ENCODE measurements at places on chromosomes 12 and 14. TPM values are rescaled to one million over a fixed set of nuclear protein-coding genes. Genes with fewer than 3 reads are reported as not detected.

Gene FBXO33
- total RNA-seq: 11.9 TPM

Gene TMEM119
- total RNA-seq: 0.36 TPM

Gene PRMT5
- 57.9 TPM for total RNA-seq

Gene PZP
- total RNA-seq: 2.2 TPM

Gene DIO2
- 0.10 TPM for total RNA-seq

Gene SPIC
- total RNA-seq: not detected

Gene KLRC2
- not detected for total RNA-seq

Gene SLC10A1
- total RNA-seq: not detected

Gene KRT85
- total RNA-seq: not detected

Gene TAS2R9
- not detected for total RNA-seq

Gene GLIPR1L1
- total RNA-seq: not detected

Gene GLT8D2
- total RNA-seq: 3.8 TPM

Gene PNN
- total RNA-seq: 128 TPM

Gene SPRYD3
- 10.5 TPM for total RNA-seq
